ENCODE measurements at places on chromosomes 3 and 15.
A peak's percentile ranks its signal among the peaks of the same experiment; 100 is the strongest.

DNA sequence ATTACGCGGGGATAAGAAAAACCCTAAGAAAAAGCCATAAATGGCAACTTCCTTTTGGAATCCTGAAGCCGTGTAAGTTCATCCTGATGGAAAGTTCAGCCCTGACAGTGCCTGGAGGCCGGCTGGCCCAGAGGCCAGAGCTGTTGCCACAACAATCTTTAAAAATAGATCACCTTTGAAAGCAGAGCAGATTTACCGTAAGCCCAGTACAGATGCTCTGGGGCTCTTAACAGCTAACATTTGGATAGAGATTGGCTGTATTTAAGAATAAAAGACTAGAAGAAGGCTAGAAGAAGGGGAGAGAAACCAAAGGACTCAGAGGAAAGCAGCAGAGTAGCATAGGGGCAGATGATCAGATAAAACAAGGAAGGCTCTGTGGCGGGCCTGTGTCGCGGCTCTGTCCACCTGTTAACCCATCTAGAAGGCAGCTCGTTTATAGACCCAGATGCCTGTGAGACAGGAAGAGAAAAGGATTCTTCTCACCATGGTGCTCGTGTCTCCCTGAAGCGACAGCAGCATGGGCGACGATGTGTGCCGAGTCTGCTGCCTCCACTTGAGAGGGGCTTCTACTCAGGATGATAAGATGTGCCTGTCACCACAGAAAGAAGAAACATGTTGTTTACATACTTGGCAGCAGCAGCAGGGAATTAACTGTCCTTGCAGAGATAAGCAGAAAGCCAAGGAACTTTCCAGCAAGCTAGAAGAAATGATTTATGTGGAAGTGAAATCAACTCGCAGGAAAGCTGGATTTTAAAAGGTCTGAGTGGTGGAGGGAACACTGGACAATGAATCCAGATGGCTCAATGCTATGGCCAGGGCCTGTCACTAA lies 69.9 kb downstream of the SYNM start:
- DNase-seq = no peak

DNA sequence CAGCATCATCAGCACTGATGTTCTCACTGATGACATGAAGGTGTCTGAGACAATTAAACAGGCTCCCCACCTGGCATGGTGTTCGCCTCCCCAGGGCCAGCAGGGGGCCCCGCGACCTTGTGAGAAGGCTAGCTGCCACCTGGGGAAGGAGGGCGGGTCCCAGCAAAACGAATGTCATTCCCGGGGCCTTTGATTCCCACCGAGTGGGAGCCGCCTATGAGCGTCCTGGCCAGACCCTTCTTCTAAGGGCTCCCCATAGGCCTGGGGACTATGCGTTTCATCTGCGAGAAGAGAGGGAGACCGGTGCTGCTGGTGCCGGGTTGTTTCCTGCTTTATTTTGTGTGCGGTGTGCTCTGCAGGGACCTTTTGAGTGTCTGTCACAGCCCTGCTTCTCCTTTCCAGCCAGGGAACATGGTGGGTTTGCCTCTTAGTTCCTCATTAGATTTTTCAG lies 20.5 kb upstream of the MINDY4B start:
- peak; percentile 37 for DNase-seq

DNA sequence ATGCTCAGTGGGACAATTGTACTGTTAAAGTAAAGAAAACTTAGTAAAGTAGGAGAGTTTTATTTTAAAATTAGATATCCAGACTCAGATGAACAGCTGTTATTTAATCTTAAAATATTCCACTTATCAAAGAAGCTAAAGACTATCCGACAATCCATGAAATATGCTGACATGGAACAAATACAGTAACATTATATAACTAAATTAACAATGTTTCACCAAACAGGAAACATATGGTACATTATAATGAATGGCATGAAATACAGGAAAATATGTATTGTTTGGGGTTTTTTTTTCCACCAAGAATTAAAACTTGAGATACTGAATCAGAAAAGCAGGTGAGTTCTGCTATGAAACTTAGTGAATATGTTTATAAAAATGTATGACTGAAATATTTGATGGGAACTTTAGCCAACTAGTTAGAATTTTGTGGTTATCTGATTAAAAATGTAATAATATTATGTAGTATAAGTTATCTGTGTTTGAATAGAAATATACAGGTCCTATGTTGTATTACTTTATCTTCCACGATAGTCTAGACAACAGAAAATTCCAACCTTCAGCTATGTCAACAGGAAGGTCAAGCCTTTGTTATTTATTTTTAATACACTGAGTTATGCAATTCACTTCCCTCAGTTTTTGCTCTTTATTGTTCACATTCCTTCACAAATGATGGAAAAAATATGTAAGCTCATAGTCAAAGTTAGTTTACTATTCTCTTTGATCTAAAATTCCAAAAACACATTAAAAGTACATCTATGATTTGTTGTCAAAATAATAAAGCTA lies 72.7 kb downstream of the UACA start:
- no peak for DNase-seq

DNA sequence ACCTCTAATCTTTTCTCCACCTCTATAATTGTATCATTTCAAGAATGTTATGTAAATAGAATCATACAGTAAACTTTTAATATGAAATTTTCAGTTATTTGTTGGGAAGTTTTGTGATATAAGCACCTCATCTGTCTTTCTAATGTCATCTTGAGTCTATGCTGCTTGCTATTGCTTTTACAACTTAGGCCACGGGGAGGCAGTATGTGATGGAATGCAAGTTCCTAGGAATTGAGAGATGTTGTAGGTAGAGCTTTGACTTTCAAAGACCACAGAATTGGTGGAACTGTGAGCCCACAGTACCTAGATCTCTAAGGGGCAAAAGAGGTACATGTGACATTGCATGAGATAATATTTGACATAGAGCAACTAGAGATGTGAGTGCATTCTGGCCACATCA lies 328.3 kb downstream of the MFSD1 start:
- DNase-seq = no peak

DNA sequence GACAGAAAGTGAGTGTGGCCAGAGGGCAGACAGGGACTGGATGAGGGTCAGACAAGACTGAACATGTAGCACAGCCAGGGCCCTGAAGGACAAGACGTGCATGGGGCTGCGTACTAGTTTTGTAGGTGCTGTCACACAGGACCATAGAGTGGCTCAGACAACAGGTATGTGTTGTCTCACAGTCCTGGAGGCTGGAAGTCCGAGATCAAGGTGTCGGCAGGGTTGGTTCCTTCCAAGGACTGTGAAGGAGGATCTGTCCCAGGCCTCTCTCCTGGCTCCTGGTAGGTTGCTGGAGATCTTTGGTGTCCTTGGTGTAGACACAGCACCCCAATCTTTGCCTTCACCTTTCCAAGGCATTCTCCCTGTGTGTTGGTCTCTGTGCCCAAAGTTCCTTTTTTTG lies 136.4 kb downstream of the SRGAP3 start:
- DNase-seq = no peak

- no peak for DNase-seq
Observed at GRCh38 chr15:94522125-94522524, 290.8 kb downstream of the MCTP2 start.

DNA sequence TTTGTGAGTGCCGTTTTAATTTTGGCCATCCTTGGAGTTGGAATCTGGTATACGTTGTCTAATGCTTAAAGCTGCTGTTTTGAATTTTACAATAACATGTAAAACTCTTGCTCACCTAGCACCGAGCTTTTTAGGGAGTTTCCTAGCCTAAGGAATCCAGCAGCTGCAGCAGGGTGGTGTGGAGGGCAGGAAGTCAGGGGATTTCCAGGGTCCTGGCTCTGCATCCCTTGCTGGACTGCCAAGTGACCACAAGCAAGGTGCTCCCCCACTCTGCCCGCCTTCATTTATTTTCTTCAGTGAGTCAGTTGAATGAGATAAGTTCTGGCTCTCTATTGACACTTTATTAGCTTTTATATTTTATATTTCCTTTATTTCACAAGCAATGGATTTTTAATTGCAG lies 113.7 kb downstream of the ATG7 start:
- no peak for DNase-seq

- no peak for DNase-seq
Observed at GRCh38 chr15:28994831-28995596, 109.2 kb downstream of the APBA2 start.

- no peak for DNase-seq
Observed at GRCh38 chr3:9251055-9251786, 1.8 kb upstream of the SRGAP3 start.

GRCh38 chr3:52177701-52178042 lies 20.3 kb upstream of the ALAS1 start:
- no peak for DNase-seq

GRCh38 chr3:53040351-53040820 lies 5.5 kb downstream of the SFMBT1 start:
- no peak for DNase-seq

GRCh38 chr15:55327387-55327786 lies 8.4 kb downstream of the PIGB start:
- DNase-seq = no peak

GRCh38 chr15:51692154-51692553 lies 10.9 kb downstream of the SCG3 start:
- DNase-seq = no peak

- DNase-seq = no peak
Observed at GRCh38 chr3:121803771-121804320, 31.0 kb downstream of the IQCB1 start.

GRCh38 chr3:172213904-172214303 lies 174.5 kb downstream of the FNDC3B start:
- no peak for DNase-seq

GRCh38 chr3:142501004-142501926 lies 53.4 kb upstream of the XRN1 start:
- no peak for DNase-seq

DNA sequence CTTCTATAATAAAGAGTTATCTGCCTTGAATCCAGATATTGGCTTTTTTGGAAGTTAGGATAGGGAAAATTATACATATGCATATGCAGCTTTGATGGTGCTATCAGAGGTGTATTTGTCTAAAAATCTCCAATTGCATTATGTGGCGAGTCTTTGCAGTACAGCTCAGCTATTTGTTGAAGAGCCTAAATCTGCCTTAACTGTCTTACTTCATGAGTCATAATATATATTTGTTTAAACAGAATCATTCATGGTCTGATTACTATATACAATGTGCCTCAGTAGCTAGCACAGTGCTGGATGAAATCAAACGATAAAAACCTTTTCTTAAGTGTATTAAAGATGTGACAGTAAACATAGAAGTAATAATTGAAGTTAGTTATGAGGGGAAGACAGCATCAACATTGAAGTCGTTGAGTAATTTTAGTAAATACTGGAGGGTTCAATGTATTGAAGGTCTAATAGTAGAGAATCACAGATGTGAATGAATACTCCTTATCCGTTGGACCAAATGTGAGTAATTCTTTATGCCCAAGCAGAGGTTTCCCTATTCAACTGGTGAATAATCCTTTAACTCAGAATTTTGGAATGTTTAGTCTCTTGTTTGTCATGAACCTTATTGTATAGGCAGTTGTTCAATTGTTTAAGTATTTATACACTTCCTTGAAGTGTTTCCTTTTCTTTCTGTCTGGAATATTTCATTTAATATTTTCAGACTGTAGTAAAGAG lies 74.8 kb upstream of the NAALADL2 start:
- DNase-seq = no peak

DNA sequence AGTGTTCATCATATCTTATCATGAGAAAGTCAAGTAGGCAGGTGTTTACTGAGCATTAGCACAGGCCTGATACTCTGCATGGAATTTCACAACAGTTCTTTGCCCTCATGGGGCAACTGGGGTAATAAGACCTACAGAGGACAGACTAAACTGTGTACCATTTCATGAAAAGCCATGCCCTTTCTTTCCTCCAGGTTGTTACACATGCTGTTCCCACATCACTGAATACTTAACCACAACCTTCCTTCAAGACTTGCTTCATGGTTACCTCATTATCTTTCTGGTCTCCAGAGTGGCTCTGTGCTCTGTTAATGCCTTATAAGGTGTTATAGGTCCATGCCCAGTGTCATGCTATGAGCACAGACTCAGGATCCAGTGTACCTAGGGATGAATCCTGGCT lies 28.2 kb upstream of the RSL24D1 start:
- DNase-seq = no peak

GRCh38 chr3:54939557-54940300 lies 11.9 kb upstream of the LRTM1 start:
- DNase-seq = no peak

DNA sequence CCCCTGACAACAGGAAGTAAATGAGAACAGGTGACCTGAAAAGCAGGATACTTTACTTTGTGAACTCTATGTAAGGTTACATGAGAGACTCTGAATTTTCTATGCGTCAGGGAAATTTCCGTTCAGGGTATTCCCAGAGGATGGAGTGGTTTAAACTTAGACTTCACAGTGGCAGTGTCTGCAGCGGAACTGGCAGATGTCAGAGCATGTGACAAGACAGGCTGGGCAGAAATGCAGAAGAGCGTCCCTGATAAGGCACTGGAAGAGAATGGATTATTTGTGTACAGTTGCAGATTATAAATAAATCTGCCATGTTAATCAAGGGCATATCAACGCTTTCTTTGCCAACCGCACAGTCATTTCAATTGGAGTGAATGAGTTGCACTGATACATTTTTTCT lies 598.4 kb upstream of the ZNF717 start:
- no peak for DNase-seq
